ENCODE measurements at places on chromosomes 6 and 20.

GRCh38 chr20:55893031-55893430, 112.3 kb downstream of the CBLN4 start:
- no peak for DNase-seq

- DNase-seq, result peak; percentile 51
Measured at GRCh38 chr20:4886771-4887527, 114.4 kb downstream of the SLC23A2 start.

GRCh38 chr6:14142511-14143223, 25.1 kb downstream of the CD83 start:
- DNase-seq, result no peak

- no peak for DNase-seq
Measured at GRCh38 chr20:44886266-44886651, 754 bp downstream of the YWHAB start.

DNA sequence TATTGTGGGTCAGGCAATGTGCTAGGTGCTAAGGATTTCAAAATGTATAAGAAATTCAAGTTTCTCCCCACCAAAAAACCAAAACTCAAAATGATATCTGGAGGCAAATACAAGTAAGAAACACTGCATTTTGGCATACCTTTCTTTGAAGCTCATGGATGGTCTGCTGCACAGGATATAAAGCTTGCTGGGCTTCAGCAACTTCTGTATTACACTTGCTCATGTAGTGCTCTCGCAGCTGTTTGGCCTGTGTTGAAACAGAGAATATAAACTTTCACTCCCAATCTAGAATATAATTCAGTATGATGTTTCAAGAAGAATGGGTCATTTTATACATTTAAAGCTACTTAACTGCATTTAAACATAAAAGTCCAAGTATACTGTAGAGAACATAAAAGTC, 39.6 kb downstream of the SHPRH start:
- no peak for DNase-seq

DNA sequence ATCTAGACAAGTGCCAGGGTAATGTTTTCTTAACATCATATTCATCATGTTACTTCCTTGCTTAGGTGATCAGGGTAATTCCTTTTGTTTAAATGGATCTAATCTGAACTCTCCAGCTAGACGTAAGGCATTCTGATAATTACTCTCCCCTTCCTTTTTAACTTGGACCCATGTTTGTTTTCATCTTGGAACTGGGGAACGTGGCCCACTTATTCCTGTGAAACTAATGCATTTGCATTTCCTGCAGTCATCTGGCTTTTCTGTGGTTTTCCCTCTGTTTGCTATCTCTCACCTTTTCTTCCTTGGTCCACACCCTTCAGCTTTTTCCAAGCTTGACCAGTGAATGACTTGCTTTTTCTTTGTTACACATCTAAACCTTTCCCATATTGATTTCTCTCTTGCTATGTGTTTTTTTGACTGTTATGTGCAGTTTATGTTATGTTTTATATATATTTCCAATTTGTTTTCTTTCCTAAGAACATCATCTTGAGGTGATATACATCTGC, 33.3 kb downstream of the SLX4IP start:
- DNase-seq, result no peak

GRCh38 chr20:62010551-62011402, 54.9 kb downstream of the TAF4 start:
- DNase-seq, result peak; percentile 56

GRCh38 chr20:51337126-51337805, 205.3 kb downstream of the NFATC2 start:
- no peak for DNase-seq

DNA sequence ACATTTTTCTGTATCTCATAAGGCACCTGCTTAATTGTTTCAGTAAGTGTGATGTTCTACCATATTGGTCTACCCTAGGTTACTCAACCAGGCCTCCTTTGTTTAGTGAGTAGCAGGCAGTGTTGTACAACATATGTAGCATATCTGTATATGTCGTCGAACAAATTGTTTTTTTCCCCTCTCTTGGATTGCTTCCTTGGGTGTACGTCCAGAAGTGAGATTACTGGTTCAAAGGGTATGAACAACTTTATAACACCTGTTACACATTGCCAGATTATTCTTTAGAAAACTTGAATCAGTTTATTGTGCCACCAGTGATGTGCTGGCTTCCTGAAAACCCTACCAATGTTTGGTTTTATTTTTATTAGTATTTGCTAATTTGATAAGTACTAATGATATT, 14.7 kb downstream of the SLC16A10 start:
- no peak for DNase-seq

- no peak for DNase-seq
Measured at GRCh38 chr6:110589865-110590513, 113.6 kb upstream of the SLC22A16 start.

DNA sequence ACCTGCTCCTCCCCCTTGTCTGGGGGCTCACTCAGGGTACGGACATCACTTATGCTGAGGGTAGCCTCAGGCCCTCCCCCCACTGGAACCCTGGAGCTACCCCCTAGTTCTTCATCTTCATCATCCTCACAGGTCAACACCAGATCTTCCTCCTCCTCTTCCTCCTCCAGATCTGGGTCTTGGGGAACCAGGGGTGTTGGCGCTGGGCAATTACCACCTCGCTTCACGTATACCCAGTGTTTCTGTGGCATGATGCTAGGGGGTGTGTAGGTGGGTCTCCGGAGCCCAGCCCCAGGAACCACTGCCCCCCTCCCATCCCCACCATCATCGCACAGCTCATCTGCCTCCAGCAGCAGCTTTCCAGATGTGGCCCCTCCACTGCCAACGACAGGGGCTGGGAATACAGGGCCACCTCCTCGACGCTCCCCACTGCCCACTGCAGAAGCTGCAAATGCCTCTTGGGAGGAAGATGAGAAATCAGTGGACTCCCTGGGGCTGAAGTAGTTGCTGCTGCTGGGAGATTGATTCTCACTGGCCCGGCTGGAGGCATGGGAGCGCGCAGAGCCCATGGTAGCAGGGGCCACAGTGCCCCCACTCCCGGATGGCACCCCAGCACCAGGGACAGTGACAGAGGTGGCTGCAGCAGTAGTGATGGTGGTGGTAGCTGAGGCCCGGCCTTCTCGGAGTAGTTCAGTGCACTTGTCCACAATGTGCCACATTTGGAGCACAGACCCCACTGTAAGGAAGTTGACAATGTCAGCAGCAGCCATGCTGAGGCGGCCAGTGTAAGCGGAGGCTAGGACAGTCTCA, 1.5 kb downstream of the ZBTB22 start:
- no peak for DNase-seq

DNA sequence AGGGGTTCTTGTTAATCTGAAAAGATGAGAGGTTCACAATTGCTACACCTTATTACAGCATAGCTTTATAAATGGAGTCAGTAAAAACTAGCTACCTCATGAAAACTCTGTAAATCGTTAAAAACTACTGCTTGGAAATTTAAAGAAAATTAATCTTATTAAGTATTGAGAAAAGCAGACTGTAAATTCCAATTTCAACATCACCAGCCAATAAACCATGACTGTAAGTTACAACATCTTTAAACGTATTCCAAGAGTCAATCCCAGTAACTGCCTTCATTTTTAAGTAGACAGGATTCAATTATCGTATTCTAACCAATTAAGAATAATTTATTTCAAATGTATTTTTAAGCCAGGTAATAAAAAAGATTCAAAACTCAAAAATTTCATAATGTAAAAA, 70.3 kb downstream of the ATG5 start:
- no peak for DNase-seq

DNA sequence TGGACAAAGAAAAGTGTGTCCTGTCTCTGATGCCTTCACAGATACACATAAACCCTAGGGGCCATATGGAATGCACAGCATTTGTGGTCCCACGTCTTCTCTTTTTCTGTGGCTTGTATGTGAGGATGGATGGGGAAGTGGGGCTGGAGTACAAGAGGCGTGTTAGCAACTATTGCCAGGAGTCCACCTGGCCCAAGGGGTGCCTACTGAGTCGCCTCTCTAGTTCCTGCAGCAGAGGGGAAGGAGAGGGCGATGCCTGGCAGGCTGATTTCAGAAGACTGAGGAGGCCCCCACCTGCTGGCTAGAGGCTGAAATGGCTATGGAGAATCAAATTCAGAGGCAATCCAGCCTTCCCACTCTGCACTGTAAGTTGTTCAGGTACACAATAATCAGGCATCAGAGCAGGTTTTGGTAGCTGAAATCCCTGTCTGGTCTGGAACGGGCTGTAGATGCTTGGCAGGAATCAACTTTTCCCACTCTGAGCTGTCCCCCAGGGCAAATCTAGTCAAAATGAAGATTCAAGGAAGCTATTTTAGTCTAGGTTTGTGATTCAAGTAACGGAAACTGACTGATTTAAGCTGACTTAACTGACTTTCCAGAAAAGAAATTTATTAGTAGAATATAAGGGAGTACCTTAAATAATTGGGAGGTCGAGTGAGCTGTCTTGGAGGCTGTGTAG, 14.9 kb upstream of the PPARD start:
- DNase-seq, result peak; percentile 20

DNA sequence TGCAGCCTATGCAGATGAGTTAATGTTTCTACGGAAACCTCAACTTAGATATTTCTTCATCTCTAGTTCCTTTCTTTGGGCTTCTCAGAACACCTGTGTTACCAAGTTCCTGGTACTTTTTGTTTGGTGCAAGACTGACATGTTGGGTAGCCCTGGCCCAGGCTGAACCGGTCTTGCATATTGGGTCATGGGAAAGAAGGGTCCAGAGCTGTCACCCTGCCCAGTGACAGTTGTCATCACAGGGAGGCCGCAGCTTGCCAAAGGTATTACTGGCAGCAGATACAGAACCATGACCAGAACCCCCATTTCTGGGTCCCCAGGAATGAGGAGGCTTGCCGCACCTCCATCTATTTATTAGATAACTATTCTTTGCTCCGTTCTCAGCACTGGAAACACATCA, 40.2 kb downstream of the PDYN start:
- no peak for DNase-seq

DNA sequence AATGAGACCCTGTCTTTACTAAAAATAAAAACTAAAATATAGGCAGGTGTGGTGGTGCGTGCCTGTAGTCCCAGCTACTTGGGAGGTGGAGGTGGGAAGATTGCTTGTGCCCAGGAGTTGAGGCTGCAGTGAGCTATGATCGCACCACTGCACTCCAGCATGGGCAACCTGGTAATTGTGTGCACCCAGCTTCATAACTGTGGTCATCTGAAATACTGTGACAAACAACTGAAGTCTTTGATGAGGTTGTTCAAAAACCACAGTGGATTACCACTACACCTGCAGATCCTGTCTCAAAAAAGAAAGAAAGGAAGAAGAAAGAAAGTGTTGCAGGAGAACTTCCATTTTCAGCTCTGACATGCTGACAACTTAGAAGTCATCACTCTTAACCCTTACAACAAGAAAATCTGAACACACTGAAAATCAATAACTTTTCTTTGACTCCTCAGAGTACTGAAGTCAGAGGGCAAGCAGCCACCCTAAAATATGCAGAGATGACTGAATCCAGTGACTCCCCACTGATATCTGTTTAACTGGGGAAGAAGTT, 13.8 kb upstream of the ZBP1 start:
- DNase-seq, result no peak

- peak; percentile 40 for DNase-seq
Measured at GRCh38 chr6:130980310-130981032, 82.6 kb downstream of the EPB41L2 start.

DNA sequence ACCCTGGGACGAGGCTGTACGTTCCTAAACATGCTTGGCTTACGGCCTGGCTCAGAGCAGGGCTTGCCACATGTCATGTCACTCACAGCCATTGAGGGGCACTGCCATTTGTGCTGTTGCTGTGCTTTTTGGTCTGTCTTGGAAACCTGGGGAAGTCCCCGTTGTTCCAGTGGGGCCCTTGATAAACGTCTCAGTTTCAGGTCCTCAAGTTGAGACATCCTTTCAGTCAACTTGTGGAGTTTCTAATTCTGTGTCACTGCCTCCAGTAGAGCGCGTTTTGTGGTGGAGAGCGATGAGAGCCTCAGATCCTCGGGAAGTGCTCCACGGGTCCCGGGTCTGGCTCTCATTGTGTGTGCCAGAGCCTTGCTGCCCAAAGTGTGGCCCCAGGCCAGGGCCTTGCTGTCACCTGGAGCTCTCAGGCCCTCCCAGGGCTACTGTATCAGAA, 43.0 kb upstream of the CCR6 start:
- DNase-seq, result peak; percentile 48

DNA sequence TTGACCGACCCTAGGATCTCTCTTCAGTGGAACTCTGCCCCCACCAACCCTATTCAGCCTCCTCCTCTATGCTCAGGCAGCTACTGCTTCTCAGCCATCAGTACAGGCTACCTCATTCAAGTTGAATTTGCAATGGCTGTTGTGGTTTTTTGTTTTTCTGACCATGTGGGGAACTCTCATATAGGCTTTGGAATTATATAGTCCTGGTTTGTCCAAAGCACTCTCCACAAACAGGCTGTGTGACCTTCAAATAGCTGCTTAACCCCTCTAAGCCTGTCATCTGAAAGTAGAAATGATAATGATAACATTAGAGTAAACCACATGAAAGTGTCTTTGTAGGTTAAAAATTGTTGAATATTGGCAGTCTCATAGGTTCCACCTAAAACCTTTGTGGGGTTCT, 80.3 kb downstream of the UNC5CL start:
- no peak for DNase-seq

DNA sequence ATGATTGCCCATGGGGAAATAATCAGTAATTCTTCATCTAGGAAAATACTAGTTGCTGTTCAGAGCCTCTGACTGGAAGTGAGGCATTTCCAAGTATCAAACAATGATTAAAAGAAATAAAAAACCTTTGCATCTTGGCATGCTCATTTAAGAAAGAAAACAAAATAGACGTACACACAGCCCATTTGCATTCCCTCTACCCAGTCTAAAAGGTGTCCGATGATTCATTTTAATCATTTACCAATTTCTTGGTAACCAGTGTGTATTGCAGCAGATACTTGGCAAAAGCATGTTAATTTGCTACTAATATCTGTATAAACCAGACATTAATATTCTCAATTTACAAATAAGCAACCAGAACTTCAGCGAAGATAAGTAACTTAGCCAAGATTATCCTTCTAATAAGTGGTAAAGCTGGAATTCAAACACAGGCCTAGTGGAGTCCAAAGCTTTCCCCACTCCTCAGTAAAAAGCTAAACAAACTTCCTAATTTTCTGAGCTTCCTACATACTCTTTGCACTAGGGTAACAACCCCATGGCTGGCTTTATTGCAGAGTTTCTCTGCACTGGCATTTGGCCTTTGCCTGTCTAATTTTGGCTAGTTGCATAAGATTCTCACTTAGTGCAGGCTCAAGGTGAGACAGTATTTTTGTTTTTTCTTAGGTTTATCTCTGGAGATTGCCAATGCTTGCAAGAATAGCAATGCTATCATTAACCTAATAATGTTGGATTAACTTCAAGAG, 338.1 kb downstream of the PRKN start:
- no peak for DNase-seq
